HCT116 (cell line): ENCODE measurements at places on chromosomes 3 and 15. TPM values are rescaled to one million over a fixed set of nuclear protein-coding genes. Genes with fewer than 3 reads are reported as not detected.

The STARD5 gene
- total RNA-seq = 4.0 TPM

DNA sequence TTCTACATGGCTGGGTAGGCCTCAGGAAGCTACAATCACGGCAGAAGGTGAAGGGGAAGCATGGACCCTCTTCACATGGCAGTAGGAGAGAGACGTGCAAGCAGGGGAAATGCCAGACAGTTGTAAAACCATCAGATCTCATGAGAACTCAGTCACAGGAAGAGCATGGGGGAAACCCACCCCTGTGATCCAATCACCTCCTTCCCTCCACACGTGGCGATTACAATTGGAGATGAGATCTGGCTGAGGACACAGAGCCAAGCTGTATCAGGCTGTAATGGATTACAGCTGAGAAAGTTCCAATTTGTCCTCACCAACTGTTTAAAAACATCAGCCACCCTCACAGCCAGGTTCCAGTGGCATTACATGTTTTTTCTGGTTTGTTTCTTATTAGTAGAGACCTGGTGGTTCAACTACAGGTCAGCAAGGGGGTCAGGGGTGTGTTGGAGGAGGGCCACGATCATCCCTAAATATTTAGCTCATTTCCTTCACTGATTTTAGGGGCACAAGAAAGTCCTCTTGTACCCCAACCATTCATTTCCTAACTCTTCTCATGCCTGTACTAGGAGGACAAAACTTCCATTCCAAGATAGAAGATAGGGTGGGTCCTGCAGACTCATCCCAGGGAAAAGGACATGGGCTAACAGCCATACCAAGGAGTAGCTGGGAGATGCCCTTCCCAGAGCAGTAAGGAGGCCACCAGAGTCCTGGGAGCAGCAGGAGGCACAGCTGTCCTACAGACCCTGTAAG is 54.4 kb downstream of the ANXA2 start:
- no peak for DNase-seq

DNA sequence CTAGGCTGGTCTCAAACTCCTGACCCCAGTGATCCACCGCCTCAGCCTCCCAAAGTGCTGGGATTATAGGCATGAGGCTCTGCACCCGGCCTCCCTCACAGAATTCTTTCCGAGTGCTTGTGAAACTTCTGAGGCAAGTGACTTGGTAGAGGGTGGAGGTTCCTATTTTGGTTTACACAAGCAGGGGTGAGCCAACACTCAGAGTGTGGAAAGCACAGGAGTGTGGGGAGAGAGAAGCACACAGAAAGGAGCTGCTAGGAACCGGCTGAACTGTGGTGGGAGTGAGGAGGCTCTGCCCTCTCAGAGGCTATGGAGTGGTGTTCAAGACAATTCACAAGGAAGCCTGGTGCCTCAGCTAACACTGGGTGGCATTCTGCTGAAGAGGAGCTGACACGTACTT is 7.7 kb downstream of the CAPN3 start:
- DNase-seq = no peak

The ARMC8 gene
- 36.2 TPM for total RNA-seq

DNA sequence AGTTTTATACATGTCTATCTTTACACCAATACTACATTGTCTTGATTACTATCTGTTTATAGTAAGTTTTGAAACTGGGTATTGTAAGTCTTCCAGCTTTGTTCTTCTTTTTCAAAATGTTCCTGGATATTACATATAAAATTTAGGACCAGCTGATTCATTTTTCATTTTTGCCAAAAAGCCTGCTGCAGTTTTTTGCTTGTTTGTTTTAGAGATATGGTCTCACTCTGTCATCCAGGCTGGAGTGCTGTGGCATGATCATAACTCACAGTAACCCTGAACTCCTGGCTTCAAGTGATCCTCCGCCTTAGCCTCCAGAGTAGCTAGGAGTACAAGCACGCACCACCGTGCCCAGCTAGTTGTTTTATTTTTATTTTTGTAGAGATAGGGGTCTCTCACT is 20.4 kb upstream of the AP4E1 start:
- no peak for DNase-seq

DNA sequence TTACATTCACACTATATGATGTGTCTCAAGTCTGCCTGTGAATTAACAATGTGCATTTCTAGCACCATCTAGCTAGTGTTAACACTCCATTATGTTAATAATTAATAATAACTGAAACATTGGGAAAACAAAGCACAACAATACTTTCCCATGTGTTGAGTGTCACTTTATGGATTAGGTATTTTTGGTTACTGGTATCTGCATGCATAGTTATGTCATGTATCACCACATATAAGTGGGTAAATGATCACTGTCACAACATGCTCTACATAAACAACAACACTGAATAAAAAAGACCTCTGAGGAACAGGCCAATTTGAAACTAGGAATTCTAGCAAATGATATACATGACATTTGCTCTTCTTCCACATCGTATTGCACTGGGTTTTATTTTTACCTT is 74.7 kb downstream of the MLH1 start:
- no peak for DNase-seq

GRCh38 chr15:39852250-39852649 is 67.8 kb downstream of the GPR176 start:
- DNase-seq = no peak

DNA sequence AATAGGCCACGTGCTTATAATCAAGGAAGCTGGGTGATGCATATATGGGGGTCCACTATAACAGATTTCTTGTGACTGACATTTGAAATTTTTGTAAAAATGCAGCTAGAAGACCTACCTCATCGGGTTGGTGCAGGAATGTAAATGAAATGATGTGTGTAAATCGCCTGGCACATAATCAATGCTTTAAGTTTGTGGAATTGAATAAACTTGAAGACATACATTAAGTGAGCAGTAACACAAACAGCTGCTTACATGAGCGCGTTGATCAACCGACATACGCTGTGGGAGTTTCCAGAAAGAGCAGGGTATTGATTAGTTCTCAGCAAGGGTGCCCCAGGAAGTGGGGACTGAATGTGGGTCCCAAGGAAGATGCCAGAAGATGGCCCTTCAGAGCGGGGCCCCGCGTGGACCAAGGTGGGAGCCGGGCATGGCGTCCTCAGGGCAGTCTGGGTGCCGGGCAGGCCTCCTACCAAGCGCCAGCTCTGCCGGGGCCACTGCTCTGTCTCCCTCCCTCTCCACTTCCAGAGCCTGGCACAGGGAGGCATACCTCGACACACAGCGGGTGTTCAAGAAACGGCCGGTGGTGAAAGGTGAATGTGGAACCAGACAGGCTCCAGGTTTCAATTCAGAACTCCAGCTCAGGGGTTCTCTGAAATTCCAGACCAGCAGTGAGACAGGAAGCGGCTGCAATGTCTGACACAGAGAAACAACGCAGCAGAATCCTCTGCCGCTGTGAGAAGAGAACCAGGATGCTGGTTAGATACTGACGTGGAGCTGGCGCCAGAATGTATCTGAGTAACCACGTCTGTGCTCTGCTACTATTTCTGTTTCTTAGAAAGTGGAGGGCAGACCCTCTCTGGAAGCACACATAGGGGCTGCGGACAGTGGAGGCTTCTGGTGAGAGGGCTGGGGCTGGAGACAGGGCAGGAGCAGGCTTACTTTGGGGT is 12.6 kb downstream of the BFSP2 start:
- DNase-seq = no peak

DNA sequence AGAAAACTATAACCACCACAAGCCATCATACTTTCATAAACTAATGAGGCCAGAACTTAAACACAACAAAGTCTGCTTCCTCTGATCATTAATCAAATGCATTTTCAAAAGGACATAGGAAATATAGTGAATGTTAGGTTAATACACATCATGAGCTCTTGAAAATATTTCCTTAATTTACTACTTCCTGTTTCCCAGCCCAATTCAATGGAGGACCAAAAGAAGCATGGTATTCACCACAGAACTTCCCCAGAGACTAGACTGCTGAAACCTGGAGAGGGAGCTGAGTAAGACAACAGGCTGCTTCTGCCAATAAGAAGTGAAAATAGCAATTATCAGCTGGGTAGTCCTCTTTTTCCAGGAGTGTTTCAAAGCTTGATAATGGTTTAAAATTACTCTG is 250.3 kb downstream of the ULK4 start:
- DNase-seq = no peak

GRCh38 chr15:66670175-66670574 is 31.9 kb upstream of the SMAD6 start:
- no peak for DNase-seq

DNA sequence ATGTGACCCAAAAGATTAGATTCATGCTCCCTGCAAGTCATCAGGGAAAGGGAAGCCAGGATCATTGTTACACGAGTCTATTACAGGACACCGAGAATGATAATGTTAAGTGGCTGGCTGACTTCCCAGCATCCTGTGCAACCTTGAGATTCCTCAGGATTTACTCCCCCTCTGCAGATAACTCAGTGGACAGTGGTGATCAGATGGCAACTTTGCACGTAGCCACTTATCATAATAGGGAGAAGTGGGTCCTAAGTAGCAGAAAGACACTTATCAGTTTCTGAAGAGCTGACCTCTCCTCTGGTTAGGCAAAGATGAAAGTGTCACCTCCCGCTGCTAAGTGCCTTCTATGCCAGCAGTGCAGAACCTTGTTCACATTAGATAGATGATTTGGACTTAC is 6.7 kb upstream of the TMPRSS7 start:
- DNase-seq = no peak

The GPR176 gene
- total RNA-seq = 1.7 TPM

GRCh38 chr3:13541691-13542090 is 7.2 kb upstream of the FBLN2 start:
- no peak for DNase-seq

- no peak for DNase-seq
Measured at GRCh38 chr15:57224664-57225063, 151.6 kb upstream of the CGNL1 start.

DNA sequence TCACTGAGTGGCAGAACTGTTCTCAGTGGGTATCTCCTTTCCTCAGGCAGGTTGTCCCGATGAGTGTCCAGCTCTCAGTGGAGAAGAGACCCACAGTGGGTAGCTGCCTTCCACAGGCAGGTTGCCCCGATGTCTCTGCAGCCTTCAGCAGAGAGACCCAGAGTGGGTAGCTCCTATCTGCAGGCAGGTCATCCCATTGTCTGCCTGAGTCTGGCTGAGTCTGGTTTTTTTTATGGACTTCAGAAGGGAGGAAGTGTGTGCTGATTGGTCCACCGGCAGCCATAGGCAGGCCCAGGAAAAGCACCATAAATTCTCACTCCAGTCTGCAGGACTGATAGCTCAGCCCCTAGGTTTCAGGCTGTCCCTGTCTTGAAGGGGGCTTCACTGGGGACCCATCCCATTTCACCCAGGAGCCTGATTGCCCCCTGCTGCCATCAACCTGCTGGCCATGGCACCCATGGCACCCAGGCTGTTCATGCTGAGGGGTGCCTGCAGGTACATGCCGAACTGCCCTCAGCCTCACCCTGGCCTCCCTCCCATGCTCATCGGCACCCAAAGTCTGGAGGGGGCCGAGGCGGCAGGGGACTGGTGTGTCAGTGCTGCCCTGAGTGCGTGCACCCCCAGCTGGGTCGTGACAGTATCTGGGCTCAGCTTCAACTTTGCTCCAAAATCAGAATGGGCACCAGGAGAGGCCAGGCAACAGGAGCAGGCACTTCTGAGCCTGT is 3.6 kb upstream of the LIMD1 start:
- DNase-seq = no peak

The ST6GAL1 gene
- 15.6 TPM for total RNA-seq

- DNase-seq = no peak
Measured at GRCh38 chr3:159074756-159075701, 273.2 kb downstream of the MFSD1 start.

- DNase-seq = no peak
Measured at GRCh38 chr3:2823031-2823430, 287.1 kb downstream of the IL5RA start.

DNA sequence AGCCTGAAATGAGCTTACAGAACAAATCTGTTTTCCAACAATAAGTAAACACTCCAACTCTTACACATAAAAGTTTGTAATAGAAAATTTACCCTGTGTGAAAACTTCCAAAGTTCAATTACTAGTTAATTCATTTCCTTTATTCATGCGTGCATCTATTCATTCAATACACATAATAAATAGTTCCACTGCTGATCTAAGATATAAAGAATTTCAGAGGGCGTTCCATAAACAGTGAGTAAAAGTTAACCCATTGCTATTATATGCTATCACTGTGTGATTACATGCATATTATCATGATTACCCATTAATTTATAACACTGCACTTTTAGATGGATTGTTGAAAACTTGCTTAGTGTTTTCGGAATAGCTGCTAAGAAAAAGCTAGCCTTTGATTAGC is 36.2 kb upstream of the CFAP20DC start:
- no peak for DNase-seq

The IRAK2 gene
- 3.6 TPM for total RNA-seq

The MOBP gene
- not detected for total RNA-seq

GRCh38 chr3:43180694-43181093 is 74.8 kb upstream of the POMGNT2 start:
- DNase-seq = no peak

The SOX14 gene
- not detected for total RNA-seq

- no peak for DNase-seq
Measured at GRCh38 chr15:85631018-85631417, 163.7 kb downstream of the KLHL25 start.

DNA sequence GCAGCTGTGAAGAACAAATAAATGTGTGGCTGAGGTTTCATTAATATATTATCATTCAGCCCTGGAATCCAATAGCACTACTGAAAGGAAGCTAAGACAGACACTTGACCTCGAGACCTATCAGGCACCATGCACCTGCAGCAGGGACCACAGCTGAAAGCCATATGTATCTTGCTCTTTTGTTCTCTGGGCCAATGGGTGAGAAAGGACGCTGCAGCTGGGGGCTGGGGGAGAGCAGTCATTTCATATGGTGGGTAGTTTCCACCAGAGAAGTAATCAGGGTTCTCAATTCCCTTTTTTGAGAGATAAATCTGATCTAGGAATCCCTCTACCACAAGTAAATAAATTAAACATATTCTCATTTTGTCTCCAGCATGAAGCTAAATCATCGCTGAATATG is 225.6 kb upstream of the STRIT1 start:
- no peak for DNase-seq

DNA sequence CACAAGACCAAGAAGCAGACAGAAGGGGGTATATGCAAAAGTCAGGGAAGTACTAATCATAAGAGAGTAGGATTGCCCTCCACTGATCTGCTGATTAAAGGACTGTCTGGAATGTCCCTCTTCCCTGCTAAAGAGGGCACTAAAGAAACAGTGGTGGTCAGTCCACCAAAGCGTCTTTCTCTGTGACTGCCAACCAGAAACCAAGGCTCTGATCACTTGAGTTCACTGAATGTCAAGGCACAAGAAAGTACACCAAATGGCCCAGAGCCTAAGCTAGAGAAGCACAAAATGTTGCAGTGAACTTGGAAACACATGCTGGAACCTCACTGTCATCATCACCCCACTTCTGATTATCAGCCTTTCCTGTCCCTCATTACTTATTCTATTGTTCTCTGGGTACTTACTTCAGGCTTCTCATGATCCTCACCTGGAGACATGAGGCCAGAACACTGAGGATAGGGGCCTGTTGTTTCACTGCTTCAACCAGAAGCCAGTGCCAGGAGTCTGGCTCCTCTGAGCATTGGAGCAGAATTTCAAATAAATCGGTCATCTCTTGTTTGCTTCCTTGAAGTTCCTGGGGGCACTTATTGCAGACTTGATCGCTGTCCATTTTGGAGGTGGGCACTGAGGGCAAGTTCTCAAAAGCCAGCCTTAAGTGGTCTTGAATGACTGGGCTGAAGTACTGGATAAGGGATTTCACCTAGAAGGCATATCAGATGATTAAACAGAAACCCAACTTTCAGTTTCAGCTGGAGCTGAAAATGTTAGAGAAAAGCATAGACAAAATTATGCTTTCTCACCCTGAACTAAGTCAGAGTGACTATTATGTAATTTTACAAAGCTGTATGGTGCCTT is 58.9 kb downstream of the EIF3J start:
- no peak for DNase-seq

- DNase-seq = no peak
Measured at GRCh38 chr15:63922261-63922904, 88.6 kb upstream of the HERC1 start.
